T-helper 2 cell (primary cell): ENCODE measurements at places on chromosomes 3 and 15.

GRCh38 chr3:46238386-46238785 is 3.9 kb upstream of the CCR3 start:
- no peak for DNase-seq

- DNase-seq, result no peak
Observed at GRCh38 chr15:52153900-52154895, 37.0 kb downstream of the GNB5 start.

DNA sequence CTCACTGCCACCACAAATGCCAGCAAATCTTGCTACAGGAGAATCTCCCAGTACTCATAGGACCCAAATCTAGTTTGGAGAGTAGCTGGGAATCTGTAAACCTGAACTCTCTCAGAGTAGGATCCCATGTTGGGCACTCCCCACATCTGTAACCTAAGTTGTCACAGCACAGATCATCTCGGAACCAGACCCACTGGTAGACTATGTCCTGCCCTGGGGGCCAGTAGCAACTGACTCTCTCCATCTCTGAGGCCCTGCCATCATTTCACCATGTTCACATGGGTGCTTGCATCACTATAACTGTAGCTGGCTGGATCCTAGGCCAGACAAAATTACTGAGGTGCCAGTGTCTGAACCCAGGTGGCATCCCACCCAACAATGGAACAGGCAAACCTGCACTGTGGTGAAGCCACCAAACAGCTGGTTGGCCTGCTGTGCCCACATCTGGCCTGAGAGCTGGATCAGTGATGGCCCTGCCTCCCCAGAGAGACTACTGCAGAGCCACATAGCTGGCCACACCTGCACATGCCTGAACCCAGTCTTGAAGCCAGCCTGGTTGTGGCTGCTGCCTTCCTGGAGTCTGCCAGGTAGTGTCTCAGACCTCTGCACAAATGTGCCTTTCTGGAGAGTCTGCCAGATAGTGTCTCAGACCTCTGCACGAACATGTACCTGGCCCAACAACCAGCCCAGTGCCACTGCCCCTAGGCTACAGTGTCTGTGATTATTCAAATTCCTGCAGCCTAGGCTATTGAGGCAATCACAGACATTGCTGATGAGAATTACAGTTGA is 82.0 kb downstream of the ISL2 start:
- DNase-seq, result no peak

GRCh38 chr15:77430652-77431051 is 10.0 kb downstream of the HMG20A start:
- no peak for DNase-seq

DNA sequence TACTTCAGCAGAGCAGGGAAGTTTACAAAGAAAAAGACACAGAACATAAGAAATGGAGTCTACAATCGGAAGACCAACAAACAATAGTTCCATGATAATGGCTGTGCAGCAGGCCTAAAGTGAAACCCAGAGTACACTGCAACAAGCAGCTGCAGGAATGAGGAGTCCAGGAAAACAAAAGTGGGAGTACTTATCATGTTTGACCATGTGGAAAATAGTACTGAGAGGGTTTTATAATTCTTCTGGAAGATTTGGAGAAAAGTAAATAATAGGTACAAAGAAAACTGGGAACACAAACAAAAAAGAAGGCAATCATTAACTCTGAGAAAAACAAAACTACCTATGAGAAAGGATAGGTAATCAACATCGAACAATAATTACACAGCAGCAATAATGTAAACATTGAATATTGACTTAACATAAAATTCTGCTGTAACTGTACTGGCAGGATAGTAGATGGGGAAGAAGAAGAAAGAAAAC is 87.5 kb downstream of the NEK10 start:
- DNase-seq, result no peak

DNA sequence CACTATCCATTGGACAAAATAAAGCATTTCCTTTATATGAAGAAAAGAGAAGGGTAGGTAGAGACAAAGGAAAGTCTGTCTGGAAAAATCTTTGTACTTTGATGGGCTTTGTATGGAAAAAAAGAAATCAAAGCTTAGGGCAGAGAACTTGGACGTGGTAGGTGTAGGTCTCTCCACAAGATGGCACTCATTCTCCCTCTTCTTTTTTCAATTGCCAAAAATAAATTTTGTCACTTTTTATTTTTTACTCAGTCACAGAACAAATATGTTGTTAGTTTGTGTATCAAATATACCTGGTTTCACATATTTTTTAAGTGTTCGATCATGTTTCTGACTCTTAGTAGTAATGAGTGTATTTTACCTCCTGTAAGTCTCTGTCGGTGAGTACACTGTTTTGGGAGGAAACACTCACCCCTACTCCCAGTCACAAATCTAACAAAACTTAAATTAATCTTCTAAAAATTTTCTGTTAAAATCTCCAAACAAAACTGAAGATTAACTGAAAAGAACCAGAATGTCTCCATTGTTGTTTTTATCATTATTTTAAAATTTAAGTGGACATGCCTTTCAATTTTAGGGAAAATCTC is 415.8 kb upstream of the GOLIM4 start:
- DNase-seq, result no peak

DNA sequence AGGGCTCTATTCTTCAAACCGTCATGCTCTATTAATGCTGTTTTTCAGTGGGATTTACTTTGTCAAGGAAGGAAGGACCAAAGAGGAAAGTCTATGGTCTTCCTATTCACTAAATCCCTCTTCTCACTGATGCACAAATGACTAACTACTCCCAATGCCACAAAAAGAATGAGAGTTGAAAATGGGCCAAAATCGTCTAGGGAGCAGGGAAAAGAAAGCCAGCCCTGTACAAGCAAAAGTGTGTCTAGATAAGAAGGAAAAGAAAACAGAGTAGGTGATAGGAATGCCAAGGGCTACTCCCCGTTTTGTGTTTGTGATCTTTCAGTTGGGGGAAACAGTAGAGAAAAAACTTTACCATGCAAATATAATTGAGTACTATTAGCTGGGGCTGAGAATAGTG is 97.2 kb upstream of the TMCO5A start:
- DNase-seq, result no peak

GRCh38 chr3:197746801-197747237 is 2.9 kb upstream of the FYTTD1 start:
- DNase-seq, result no peak

GRCh38 chr3:136885357-136886213 is 23.6 kb downstream of the NCK1 start:
- DNase-seq, result no peak

GRCh38 chr15:47374222-47374621 is 343.1 kb upstream of the SEMA6D start:
- no peak for DNase-seq

DNA sequence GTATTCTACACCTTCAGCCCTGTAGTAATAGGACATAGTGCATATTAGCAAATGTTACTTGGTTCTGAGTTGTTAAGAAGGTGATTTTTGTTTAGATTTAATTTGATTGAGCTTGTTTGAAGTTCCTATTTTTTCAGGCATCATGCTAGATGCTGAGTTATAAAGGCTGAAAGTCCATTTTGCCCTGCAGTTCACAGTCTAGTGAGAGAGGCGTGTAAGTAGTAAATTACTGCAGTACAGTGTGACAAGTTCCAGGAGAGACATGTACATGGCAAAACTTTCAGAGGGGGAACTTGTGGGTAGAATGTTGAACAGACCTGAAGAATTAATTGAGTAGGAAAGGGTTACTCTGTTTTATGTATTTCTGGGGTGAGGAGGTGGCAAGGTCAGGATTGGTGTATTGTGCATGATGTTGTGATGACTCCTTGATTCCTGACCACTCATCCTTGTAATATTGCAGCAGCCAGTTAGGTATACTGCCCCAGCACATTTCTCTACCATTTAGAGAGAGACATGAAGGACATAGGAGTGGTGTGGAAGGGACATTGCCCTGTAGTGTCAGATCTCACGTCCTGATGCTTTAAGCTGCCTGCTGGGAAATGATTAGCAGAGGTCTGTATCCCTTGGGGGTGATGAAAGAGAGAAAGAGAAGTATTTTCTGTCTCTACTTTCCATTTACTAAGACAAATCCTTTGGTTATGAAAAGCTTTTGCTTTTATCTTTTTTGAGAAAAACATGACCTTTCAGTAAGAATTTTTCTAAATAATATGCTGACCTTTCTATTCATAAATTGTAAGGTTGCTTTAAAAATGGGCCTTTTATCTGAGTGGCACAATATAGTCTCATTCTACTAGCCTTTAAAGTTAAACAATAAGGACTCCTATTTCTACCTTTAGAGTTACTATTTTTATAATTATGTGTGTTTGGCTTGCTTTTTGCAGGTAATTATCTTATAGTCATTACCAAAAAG is 16.9 kb downstream of the SACM1L start:
- DNase-seq, result no peak

DNA sequence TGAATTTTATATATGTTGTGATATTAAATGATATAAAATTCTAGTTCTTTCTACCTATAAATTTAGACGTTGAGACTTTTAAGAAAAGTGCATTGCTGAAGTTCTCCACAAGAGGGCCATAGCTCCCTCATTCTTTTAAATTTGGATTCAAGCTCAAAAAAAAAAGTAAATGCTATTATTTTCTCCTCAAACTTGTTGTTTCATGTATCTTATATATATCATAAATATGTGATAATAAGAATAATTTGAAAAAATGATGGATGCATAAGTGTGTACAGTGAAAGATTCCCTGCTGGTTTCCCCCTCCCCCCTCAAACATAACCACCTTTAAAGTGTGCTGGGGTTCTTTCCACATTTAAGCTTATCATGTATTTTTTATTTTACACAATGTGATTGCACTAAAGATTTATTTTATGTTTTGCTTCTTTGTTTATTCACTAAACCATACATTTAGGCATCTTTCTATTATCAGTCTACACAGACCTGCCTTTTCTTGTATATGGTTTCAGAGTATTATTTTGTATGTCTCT is 769.4 kb upstream of the GOLIM4 start:
- no peak for DNase-seq

- DNase-seq, result no peak
Observed at GRCh38 chr3:99850608-99851007, 32.9 kb downstream of the CMSS1 start.

DNA sequence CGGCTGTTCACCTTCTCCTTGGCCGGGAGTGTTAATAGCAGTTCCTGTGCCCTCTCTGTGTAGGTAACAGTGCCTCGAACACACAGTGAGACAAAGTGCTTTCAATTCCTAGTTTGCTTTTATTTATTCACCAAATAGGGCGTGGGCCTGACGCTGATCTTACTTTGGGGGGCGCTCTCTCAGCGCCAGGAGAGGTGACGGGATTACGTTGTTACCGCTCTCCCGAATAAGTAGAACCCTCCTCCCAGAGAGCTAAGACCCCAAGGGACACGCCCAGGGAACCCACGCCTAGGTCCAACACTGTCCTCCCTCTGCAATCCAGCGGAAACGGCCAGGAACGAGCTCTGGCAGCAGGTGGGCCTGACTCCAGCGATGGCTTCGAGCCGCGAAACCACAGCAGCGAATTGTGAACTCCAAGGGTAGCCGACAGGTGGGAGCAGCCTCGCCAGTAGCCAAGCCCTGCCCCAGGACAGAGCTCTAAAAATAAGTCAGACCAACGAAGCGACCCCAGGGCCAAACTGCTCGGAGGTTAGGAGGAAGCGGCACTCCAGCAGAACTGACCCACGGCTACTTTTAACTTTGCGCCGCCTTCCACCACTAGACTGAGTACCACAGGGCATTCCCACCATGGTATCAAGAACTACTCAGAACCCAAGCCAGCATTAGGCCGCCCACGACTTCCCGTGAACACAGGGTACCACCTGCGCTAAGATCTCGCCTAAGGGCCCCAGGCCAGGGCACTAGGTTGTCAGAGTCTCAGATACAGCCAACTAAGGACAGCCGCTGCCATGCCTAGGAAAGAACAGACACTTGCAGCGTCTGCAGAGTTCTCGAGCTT is 1.6 kb upstream of the SIN3A start:
- no peak for DNase-seq

DNA sequence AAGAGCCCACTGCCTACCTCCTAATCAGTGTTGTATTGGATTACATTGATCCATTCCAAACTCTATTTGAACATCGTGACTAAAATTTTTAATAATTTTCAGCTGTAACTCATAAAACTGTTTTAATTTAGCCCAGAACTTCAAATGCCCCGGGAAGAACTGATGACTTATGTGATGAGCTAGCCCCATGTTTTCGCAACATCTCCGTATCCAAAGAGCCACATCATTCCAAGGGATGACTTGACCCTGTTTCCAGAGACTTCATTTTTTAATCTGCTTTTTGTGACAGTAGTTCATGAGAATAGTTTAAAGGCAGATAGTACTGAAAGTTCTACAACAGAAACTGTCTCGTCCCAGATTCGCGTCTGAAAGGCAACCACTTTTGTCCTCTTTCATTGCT is 97.4 kb downstream of the STAC start:
- no peak for DNase-seq

GRCh38 chr15:87686339-87686738 is 570.2 kb downstream of the NTRK3 start:
- DNase-seq, result no peak

- no peak for DNase-seq
Observed at GRCh38 chr3:27253831-27254230, 115.4 kb downstream of the NEK10 start.

GRCh38 chr3:131795390-131796090 is 239.3 kb downstream of the CPNE4 start:
- DNase-seq, result no peak

- peak; percentile 68 for DNase-seq
Observed at GRCh38 chr15:68817304-68818065, 3.2 kb downstream of the ANP32A start.

DNA sequence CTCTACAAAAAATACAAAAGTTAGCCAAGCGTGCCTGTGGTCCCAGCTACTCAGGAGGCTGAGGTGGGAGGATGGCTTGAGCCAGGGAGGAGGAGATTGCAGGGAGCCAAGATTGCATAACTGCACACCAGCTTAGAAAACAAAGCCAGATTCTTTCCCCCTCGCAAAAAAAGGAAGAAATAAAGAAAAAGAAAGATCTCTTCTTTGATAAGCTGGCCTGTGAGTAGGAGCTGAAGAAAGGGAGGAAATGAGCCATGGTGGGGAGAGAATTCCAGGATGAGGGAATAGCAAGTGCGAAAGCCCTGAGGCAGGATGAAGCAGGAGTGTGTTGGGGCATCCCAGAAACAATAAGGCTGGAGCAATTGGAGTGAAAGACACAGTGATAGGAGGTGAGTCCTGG is 24.5 kb upstream of the TOP2B start:
- DNase-seq, result no peak

DNA sequence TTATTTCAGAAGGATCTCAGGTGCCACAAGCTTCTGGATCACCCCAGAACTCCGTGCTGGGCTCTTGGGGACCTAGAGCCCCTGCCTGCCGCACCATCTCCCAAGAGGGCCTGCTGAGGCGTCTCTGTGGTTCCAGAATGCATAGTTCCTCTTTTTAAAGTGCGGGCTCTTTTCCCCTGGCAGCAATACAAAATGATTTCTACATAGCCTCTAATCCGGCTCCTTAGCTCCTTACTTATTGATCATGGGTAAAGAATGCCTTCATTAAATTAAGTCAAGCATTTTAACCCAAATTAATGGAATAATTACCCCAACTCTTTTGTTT is 121.9 kb downstream of the ATP10A start:
- DNase-seq, result no peak
